Karpas-422 (cell line): ENCODE measurements at places on chromosomes 7 and 10. TPM values are rescaled to one million over a fixed set of nuclear protein-coding genes. Genes with fewer than 3 reads are reported as not detected.

Gene FBXO24
- 1.0 TPM in 1 of 2 replicates, not detected in the other for total RNA-seq

Gene CLRN3
- not detected in 2 replicates for total RNA-seq

Gene IGF2BP3
- total RNA-seq: 61.5 and 120 TPM in 2 replicates

Gene ABCB1
- not detected in 2 replicates for total RNA-seq

Gene HSPA12A
- 0.07 TPM in 2 replicates for total RNA-seq

Gene SUPV3L1
- 37.6 and 42.0 TPM in 2 replicates for total RNA-seq

Gene CHST12
- total RNA-seq: 0.82 and 5.0 TPM in 2 replicates

Gene SPDYE18
- total RNA-seq: not detected in 2 replicates

DNA sequence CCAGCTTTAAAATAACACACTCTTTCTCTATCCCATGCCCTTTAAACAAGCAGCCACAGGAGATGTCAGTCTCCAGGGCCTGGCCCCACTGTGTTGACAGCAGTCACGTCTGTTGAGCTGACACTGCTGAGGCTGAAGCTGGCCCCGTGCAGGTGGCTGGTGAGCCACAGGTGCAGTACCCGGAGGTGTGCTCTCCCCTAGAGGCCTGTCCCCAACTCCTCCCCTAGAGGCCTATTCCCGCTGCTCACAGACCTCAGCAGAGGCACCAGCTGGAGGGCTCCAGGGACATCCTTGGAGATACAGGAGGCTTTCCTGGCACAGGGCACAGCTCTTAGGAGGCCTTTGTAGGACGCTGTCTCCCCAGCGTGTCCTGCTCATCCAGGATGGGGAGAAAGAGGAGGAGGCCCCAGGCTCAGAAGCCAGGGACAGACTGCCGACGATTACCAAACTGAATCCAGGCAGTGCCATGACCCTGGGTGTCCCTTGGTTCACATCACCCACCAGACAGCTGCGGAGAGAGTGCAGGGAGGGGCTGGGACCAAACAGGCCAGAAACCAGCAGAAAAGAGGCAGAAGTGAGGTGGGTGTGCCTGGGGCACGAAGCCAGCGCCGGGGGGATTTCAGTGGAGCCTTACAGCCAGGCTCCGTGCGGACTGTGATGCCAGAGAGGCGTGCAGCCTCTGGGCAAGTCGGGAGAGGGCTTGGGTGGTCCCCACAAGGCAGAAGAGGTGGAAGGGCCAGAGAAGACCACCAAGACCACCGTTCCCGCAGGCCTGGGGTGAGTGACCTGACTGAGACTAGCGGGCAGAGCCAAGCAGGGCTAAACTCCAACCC is 18.5 kb upstream of the TTYH3 start:
- H3K4me3 ChIP-seq: no peak overlapping the region
- DNase-seq: no peak
- no peaks in the 10 kb centered on the region for H3K36me3 ChIP-seq
- no peak overlapping the region for H3K27ac ChIP-seq

- DNase-seq: no peak
- no peak overlapping the region for H3K27ac ChIP-seq
- H3K27me3 ChIP-seq: no peaks in the 10 kb centered on the region
- no peak overlapping the region for H3K4me3 ChIP-seq
- no peaks in the 10 kb centered on the region for H3K36me3 ChIP-seq
Measured at GRCh38 chr7:75616421-75617167, 122.1 kb downstream of the HIP1 start.

GRCh38 chr10:30821994-30822692 is 192.6 kb upstream of the LYZL2 start:
- no peak overlapping the region for H3K4me3 ChIP-seq
- no peak for DNase-seq
- H3K27ac ChIP-seq: no peak overlapping the region
- no peaks in the 10 kb centered on the region for H3K27me3 ChIP-seq
- no peaks in the 10 kb centered on the region for H3K36me3 ChIP-seq

DNA sequence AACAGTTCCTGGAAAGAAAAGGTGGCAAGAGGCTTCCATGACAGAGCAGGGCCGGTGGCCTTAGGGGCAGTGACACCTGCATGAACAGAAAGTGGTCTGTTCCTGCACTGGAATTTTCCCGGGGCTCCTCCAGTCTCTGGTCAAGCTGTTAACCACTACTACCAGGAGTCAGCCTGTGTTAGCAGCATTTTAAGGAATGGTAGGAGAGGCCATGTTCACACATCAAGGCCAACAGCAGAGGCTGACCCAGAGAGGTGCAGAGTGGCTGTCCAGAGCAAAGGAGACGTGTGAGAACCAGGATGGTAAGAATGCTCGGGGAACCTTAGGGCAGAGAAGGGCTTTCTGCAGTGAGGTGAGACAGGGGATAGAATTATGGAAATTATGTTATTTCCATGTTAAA is 8.5 kb downstream of the H2BK1 start:
- no peaks in the 10 kb centered on the region for H3K36me3 ChIP-seq
- DNase-seq: no peak
- no peaks in the 10 kb centered on the region for H3K27me3 ChIP-seq
- H3K4me1 ChIP-seq: no peaks in the 10 kb centered on the region
